ENCODE measurements at places on chromosomes 2 and 18.

GRCh38 chr2:160614391-160614790, 120.8 kb upstream of the RBMS1 start:
- DNase-seq: no peak

GRCh38 chr2:219378163-219378851, 9.4 kb downstream of the DNPEP start:
- DNase-seq: no peak

- DNase-seq: no peak
Measured at GRCh38 chr2:138615257-138615656, 113.7 kb downstream of the SPOPL start.

DNA sequence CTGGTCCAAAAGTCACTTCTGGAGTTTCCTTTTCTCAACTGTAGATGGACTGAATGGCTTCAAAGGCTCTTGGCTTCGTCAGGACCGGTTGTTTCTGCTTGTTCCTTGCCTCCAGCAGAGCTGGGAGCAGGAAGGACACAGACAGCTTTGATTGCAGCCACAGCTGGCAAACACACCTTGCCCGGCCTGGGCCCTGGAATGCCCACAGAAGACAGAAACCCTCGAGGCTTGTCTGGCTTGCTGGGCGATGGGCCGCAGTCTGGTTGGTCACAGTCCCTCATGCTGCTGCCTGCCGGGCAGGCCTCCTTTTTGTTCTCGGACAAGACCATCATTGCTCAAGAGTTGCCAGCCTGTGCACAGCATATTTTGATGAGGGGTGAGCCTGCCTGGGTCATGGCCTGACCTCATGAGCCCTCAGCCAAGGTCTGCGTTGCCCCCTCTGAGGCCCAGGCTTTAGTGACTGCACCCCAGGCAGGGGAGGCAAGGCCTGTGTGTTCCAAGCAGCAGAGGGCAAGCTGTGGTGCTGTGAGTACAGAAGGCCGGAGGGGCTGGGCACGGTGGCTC, 37.8 kb downstream of the ATP6V1C2 start:
- DNase-seq: no peak

DNA sequence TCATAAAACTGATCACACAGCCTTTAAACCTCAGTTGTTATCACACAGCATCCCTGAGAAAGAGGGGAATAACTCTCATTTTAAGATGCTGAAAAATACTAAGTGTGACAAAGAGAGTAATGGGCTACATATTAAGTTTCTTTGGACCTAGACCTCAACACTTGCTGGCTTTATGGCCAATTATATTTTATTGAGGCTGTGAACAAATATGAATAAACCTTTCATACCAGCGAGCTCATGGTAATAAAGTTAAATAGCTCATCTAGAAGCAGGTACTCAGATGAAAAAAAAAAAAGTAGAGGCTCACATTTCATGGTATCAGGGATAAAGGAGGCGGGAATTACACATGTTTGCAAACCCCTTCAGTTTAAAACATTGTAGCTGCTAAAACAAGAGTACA, 75.7 kb downstream of the DOCK10 start:
- no peak for DNase-seq

DNA sequence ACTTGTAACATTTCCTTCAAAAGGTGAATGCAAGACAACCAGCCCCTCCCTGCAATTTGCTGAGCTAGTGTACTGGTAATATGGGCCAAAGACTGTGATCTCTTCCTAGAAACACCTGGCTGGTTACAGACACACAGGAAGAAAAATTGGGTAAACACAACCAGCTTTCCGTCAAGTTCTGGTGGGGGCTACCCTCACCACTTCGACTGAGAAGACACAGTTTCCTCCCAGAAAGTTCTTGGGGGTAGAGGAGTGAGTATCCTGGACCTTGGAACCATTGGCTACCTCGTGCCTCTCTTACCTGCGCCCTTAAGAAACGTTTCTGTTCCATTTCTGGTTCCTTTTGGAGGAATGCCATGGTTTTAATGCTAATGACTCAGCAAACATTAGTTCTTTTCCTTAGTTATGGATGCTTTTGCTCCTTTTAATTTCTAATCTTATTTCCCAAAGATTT, 120.9 kb upstream of the DLX2 start:
- DNase-seq: no peak
